ENCODE measurements at places on chromosomes 11 and 22.

DNA sequence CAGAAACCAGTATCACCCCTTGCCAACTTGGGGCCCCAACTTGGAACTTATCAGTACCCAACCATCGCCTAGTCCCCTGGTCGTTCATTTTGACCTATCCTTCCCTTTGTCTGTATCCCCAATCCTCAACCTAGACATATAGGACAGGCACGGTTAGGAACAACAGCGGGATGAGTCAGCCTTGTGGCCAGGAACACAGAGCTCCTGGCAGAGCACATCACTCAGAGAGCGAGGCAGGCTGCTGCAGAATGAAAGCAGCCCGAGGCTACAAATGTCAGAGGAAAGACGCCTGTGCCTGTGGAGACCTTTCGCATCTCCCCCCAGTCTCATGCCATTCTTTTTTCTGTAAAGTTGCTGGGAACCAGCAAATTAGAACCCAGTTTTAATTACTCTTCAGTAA lies 14.6 kb downstream of the DKK3 start:
- DNase-seq: no peak

- DNase-seq: no peak
Observed at GRCh38 chr11:48103621-48104567, 112.7 kb upstream of the OR4B1 start.

GRCh38 chr11:113267493-113267892 lies 46.9 kb upstream of the TTC12 start:
- no peak for DNase-seq

DNA sequence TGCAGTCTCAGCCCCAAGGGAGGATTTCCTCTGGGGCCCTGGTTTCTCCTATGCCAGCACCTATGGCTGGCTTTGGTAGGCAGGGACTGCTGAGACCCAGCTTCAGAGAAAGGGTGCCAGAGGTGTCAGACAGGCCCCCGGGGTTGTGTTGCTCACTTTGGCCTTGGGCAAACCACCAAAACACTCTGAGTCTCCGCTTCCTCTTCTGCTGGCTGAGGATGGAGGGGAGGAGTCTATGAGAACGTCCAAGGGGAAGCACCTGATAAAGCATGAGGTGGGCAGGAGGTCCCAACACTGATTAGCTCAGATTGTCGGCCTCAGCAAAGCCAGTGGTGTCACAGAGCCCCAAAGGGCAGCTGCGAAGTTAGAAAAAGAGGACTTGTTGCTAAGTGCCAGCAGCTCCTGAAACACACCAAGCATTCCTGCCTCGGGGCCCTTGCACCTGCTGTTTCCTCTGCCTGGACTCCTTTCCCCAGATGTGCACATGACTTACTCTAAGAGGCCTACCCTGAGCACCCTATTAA lies 10.5 kb downstream of the SMTNL1 start:
- no peak for DNase-seq

- DNase-seq: no peak
Observed at GRCh38 chr11:46427364-46427763, 35.8 kb upstream of the CHRM4 start.

DNA sequence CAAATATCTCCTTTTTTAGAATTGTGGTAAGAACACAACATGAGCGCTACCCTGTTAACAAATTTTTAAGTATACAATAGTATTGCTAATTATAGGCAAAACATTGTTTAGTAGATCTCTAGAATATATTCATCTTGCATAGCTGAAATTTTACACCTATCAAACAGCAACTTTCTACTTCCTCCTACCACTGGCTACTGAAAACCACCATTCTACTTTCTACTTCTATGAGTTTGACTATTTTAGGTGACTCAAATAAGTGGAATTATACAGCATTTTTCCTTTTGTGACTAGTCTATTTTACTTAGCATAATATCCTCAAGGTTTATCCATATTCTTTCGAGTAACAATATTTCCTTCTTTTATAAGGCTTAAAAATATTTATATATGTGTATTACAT lies 128.4 kb downstream of the FAM76B start:
- DNase-seq: no peak

DNA sequence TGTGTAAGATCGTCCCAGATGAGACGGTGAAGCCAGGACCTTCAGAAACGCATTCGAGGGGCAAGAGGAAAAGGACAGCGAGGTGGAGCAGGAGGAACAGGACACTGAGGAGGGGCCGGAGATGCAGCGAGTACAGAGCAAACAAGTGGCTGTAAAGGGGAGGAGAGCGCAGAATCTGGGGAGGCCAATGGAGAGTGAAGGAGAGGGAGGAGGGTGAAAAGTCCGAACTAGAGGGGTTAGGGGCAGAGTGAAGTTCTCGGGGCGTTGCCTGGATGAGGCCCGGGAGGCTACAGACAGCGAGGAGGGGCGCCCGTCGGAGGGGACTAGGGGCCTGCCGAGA lies 8.8 kb upstream of the PPIL2 start:
- DNase-seq: no peak

DNA sequence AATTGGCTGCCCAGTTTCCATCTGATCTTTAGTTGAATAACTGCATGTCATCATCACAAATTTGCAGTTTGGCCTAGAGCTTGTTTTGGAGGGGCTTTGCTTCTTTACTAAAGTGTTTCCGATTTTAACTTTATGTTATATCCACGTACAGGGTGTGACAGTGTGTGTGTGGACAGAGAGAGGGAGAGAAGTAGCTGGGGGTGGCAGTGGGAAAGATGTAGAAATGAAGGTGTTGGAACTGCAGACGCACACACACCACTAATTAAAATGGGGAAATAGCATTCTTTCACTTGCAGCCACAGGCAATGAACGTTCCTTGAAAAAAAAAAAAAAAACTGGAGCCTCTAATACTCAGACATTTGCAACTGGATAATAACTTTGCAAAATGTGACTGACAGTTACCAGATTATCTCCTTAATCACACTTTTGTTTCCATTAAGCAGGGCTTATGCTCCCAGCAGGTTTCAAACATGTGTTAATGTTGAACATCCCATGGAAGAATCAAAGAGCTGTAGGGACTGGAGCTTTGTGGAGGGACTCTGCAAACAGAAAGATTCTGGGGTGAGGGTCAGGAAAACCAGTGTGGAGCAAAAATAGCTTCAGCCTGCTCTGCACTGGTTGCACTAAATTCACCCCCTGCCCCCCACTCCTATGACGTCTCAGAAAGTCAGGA lies 238.1 kb upstream of the TENM4 start:
- no peak for DNase-seq

- DNase-seq: no peak
Observed at GRCh38 chr11:113497066-113497910, 22.1 kb upstream of the DRD2 start.

DNA sequence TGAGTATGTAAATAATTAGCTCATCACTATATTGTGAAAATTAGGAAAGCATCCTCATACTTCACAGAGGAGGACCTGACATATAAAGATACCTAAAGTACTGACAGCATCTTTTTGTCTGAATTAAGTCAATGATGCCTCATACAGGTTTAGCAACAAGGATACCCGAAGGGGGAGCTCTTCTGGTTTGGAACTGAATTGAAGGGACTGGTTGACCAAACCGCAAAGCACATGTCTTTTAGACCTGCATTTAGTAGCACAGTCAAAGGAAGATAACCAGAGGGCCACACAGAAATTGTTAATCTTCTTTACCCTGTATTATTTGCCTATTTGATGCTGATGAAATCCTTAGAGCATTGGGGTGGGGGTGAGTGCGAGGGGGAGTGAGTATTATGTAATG lies 12.9 kb upstream of the WT1 start:
- no peak for DNase-seq

Data from stimulated activated CD4-positive, alpha-beta T cell treated with anti-CD3 and anti-CD28 coated beads, Interleukin-1b, Interleukin-23, amount 100 ng/mL, for 24 hours (primary cell).